ENCODE measurements at places on chromosomes 16 and 17.

GRCh38 chr17:45098081-45098868 is 34.0 kb downstream of the PLCD3 start:
- no peak for DNase-seq

- DNase-seq, result no peak
Measured at GRCh38 chr17:32275060-32276042, 9.7 kb downstream of the RHBDL3 start.

- no peak for DNase-seq
Measured at GRCh38 chr16:86771506-86772460, 193.4 kb downstream of the FOXL1 start.

DNA sequence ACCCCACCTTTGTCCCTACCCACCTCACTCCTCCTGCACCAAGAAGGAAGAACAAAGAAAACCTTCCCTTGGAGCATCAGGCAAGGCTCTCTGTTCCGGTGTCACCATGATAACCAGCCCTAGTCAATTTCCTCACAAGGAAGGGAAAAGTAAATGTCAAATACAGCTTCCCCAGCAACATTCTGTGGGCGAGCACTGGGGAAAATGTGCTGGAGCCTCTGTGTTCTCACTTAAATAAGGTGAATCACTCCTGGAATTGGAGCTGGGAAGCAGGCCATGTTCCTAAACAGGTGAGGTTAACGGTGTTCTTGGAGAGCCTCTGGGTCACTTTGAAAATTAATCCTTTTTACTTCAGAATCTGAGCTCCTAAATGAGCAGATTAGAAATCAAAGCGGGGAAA is 427.9 kb upstream of the ERCC4 start:
- no peak for DNase-seq

GRCh38 chr17:75512926-75513640 is 2.3 kb downstream of the CASKIN2 start:
- DNase-seq, result no peak

- DNase-seq, result peak; percentile 42
Measured at GRCh38 chr17:43907998-43908721, 824 bp upstream of the MPP2 start.
